NCI-H1930 (cell line): ENCODE measurements at places on chromosomes 16 and 17.

- DNase-seq: no peak
Measured at GRCh38 chr16:10692470-10692869, 2.3 kb downstream of the TEKT5 start.

DNA sequence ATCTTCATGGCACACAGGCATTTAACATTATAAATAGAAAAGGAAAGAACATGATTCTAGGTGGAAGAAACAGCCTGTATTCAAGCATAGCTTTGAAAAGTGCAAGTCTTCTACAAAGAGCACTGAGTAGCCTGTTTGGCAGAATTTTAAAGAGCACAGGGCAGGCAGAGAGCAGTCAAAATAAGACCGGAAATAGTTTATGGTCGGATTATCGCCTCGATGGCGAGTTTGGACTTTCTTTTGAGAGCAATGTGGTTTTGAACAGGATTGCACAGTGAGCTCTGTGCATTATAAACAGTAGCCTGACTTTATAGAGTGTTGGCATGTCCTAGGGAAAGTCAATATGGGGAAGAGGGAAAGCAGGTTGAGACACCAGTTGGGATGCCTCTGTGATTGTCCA, 6.2 kb upstream of the TMEM100 start:
- no peak for DNase-seq

DNA sequence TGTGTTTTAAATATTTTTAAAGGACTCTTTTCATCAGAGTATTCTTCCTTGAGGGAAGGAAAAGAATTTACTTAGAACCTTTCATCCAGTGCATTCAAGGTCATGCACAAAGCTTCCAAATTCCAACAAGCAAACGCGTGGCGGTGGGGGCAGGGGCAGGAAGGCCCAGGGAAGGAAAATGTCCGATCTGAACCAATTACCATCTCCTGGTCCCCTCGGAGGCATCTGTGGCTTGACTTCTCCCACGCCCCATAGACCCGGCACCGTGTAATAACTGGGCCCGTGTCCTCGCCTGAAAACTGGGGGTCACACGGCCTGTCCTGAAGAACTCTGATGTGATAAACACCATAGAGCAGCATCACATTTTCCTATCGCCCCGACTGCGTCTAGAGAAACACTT, 18.3 kb downstream of the MEAK7 start:
- no peak for DNase-seq

- DNase-seq: no peak
Measured at GRCh38 chr16:51544851-51545467, 393.9 kb upstream of the SALL1 start.

DNA sequence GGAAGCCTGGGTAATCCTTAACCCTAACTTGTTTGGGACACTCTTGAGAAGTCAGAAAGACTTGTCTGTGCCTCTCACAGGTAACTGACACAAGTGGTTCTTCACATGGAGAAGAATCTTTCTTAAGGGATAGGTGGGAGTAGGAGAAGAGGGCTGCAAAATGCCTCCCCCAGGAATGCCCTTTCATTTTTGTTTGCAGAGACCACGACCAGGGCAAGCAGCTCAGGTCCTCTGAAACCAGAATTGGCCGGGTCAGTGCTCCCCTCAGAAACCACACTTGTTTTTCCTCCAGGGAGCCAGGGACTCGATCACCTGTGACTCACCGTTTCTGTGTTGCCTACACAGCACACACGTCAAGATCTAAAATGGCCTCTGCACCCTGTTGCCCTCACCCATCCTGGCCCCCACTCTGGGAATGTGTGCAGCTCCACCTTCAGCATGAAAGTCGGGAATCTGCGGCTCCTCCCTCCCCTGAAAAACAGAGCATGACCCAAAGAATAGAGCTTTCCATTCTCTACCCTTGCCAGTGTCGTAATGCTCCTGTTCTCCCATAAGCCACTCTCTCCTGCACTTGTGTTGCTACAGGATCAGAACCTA, 36.1 kb downstream of the HNF1B start:
- no peak for DNase-seq

DNA sequence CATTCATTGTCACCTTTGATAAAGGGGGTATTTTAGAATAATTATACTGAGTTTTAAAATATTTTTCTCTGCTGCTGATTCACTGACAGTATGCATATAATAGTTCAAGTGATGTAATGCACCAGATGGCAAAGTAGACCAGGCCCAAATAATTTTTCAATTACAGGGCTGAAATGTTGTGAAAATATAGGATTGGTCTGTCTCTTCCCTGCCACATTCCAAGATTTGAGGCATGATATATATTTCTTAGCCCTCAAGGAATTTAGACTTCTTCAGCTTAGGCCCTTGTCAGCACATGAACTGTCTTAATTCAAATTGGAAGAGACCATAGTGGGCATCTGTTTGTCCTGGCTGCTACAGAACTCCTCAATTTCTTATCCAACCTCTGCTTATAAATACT, 39.2 kb upstream of the SLC12A3 start:
- no peak for DNase-seq

DNA sequence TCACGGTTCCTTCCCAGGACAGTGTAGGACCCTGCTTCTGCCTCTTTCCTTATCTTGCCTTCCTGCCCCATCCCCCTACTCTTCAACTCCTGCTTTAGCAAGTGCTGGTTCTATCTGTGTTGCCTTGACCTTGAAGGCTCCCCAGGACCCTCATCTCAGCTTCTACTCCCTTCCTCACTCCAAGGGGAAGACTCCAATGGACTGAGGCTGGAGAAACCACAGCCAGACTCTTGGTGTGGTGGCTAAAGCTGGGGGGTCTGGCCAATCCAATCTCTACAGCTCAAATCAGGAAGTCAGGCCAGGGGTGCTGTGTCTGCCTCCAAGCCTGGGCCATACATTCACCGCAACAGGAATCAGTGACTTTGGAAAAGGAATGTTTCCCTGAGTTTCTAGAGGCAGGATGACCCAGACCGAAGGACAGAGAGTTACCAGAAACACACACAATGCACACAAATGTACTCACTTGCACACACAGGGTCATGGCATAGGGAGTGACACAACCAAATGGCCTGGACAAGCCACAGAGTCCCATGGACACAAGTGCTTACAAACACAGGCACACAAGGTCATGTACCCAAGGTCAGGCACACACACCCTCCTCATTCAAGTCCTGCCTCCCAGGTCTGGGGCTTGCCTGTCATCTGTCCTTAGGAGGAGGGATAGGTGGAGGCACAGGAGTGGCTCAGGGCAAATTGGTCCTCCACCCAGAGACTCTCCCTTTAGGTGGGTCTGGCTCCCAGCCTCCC, 1.7 kb upstream of the HSD11B2 start:
- no peak for DNase-seq

DNA sequence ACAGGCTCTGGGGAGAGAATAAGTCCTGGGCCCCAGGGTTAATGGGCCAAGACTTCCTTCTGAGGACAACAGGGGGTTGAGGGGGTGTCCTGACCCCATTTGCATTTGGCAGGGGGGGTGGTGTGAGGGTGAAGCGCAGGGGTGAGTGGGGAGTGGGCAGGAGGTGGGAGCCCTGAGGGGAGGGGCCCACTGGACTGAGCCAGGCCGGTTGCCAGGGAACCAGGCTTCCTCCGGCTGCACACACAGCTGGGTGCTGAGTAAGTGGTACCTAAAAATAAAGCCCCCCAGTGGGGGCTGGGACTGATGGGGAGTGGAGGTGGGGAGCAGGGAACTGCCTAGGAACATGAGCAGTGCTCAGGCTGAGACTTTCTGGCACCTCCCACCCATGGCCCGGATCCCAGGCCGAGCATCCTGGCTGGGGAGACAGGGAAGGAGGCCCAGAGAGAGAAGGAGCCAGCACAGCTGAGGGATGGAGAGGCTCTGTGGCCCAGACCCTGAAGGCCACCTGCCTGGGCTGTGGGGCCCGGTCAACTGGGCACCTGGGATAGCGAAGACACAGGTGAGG, 7.5 kb upstream of the RASD1 start:
- DNase-seq: no peak

GRCh38 chr17:2093349-2093748, 38.4 kb downstream of the HIC1 start:
- DNase-seq: no peak

DNA sequence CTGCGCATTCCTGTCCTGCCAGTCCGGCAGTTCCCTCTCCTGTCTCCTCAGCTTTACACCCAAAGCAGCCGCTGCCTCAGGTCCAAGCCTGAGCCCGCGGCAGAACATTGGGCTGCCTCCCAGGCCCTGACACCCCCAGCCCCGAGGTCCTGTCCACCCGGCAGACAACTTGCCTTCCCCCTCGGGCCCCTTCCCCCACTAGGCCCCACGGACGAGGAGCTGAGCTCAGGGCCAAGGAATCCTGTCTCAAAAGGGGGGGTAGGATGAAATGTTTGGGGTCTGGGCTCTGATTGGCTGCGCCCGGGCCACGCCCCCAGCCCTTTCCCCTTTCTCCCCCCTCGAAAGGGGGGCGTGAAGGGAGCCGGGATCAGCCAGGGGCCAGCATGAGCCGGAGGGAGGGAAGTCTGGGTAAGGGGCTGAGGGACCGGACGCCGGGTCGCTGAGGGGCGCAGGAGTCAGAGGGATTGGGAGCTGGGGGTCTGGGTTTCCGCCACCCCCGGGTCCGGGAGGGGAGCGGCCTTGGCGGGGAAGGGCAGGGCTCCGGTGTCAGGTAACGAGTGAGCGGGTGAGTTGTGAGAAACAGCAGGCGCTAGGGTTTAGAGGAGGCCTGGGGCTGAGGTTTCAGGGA, at the start of gene CTF1:
Gene CTF1, plus strand, starts transcription at position 354 of the 628 bp plus-strand sequence. Its CDS starts 30 bp downstream, at position 384.
- peak; percentile 58 for DNase-seq

DNA sequence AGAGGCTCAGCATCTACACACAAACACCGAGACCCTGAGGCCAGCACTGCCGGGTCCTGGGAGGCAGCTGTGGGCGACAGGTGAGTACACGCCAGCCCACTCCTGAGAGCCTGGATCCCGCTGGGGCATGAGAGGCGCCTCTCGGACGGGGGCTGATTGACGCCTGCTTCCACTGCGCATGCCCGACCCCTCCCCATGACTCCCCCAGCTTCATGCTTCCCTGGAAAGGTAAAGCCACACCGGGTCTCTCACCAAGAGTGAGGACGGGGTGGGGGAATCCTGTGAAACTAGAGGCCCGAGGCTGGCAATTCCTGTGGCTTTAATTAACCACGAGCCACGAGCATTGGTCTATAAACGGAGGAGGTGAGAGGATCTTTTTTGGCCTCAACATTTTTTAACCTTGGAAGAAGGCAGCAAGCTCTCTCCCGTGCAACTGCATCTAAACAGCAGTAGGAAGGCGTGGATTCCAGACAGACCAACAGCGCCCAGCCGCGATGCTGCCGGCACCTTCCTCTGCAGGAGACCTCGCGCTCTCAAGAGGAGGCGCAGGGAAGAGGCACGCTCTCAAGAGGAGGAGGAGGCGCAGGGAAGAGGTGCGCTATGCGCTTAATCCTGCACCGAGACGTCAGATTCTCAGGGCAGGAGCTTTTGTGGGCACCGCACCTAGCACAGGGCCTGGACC, 71.8 kb upstream of the METRNL start:
- DNase-seq: no peak

DNA sequence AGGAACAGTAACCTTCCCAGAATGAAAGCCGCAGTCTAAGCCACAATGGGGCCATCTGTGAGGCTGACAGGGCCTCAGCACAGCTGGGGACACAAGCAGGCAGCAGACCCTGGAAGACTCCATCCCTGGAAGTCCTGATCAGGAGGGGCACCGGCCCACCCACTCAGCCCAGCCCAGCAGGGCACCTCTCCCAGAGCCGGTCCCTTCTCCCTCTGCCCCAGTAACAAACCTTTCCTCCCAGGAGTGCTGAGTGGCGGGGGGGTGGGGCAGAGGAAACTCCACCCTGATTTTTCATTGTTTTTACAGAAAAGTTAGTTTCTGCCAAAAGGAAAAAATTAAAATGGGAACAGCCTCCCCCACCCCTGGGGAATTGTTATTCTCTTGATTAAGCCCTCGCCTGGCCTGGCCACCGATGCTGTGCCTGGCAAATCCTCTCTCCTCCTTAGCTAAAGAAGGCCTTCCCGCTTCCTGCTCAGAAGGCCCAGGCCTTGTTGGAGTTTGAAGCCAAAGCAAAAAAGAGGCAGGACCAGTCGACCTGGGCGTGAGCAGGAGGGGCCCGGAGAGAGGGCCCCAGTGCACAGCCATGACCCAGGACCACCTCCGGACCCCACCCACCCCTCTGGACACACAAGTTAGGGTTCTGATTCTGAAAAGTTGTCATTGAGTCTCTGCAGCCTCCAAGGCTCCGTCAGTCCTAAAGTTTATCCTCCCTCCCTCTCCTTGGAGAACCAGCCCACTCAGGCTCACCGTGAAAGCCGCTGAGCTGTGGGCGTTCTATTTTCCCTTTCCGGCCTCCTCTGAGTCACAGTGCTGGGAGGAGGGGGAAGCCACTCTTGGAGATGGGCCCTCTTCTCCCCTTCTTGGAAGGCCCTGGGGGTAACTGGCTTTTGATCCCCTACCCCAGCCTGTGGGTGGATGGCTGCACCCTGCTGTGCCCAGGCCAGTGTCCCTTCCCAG, 128.4 kb upstream of the TNRC6C start:
- no peak for DNase-seq

DNA sequence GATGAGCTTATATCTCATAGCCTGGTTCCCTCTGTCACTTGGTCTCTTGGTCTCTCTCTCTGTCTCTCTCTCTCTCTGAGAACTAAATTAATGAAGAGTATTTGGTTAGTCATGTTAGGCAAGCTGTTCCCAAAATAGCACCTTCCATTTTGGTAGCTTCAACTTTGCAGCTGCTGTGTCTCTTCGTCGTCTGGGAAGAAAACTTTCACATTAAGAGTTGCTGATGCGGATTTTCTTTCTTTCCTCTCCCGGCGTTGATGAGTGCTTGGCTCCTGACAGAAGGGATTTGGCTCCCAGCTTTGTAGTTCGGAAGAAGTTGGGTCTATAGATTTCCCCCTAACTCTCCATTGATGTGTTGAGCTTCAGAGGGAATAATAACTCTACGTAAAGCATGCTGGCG, at the start of gene RBFOX1:
Gene RBFOX1, plus strand, starts transcription at position 235 of the 400 bp plus-strand sequence.
- no peak for DNase-seq

DNA sequence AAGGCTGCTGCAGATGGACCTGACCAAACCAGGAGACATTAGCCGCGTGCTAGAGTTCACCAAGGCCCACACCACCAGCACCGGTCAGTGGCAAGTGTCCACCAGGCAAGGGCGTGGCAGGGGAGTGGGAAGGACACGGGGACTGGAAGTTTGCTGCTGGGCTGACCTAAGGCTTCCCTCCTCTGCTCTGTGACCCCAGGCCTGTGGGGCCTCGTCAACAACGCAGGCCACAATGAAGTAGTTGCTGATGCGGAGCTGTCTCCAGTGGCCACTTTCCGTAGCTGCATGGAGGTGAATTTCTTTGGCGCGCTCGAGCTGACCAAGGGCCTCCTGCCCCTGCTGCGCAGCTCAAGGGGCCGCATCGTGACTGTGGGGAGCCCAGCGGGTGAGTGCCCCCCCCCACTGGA, 4.8 kb downstream of the HSD11B2 start:
- DNase-seq: no peak

DNA sequence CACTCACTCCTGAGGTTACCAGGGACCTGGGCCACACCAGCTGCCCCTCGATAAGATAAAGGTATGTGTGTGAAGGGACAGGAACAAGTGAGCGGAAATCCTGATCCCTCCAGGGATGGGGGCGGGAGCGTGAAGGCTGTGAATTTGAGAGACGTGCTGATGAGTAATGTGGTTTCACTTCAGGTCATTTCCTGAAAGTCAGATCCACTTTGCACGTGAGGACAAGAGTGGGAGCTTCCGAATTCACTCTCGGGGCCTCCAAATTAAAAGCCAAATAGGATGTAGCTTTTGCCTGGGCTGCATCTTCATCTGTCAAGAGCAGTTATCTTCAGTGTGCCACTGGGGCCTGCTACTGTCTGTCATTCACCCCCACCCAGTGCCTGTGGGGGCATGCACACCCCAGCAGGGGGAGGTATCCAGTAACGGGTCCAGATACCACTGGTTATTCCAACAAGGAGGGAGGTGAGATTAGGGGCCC, 87.4 kb upstream of the LHX1 start:
- DNase-seq: no peak

- no peak for DNase-seq
Measured at GRCh38 chr17:65254166-65254565, 117.0 kb downstream of the RGS9 start.

GRCh38 chr16:65176603-65177002, 54.7 kb upstream of the CDH11 start:
- no peak for DNase-seq
